Activated CD4-positive, alpha-beta T cell treated with anti-CD3 and anti-CD28 coated beads for 1 hour (primary cell): ENCODE measurements at places on chromosomes 3 and 15.

GRCh38 chr3:152388631-152389030, 119.9 kb downstream of the MBNL1 start:
- no peak for DNase-seq

- peak; percentile 14 for DNase-seq
These were observed 33.9 kb downstream of the GRK7 start for GRCh38 chr3:141796889-141797781.

DNA sequence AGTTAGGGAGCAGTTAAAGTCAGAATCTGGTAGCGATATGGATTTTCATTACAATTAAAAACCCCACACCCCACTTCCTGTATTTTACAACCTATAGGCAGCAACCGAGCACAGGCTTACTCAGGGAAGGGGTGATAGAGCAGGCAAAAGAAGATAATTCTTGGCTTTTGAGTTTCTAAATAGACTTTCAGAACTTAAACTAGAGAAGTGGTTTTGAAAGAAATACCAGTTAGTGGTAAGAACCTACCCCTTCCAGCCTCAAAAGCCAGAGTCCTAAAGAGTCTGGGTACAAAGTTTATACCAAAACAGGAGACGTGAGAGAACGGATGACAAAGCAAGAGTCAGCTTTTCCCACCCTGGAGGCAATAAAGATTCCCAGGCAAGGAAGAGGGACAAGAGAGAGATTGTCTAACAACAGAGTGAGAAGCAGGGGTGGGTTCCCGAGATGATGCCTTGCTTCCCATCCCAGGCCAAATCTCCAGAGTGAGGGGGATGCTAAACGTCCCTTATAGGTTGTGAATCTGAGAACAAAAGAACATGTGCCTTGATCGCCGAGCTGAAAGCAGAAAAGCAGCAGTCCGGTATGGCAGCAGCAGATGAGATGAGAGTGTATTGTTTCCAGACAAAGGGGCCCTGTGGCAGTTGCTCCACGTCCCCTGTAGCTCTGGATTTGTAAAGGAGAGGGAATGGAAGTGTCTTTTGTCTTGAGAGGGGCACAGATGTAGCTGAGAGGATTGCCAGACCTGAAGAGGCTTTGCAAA, 36.8 kb downstream of the KLHL6 start:
- DNase-seq: no peak

GRCh38 chr3:28994161-28994905, 286.5 kb upstream of the RBMS3 start:
- DNase-seq: no peak

- no peak for DNase-seq
These were observed 9.1 kb upstream of the SYN2 start for GRCh38 chr3:11995120-11995519.

DNA sequence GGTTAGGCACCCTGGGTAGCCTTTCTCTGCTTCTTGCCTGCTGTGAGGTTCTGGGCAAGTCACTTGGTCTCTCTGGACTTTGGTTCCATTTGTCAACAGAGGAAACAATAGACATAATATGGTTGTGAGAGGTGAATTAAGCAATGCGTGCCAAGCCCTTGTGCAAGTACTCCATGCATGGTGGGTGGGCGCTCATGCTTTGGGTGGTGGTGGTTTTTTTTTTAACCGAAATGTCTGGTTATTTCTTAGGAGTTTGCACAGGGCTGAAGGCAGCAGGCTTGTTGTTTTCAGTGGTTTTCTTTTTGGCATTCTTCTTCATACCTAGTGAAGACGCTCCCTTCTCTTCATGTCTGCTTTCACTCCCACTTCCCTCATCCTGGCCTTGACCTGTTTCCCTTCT, 84.2 kb upstream of the LRTM1 start:
- DNase-seq: no peak

DNA sequence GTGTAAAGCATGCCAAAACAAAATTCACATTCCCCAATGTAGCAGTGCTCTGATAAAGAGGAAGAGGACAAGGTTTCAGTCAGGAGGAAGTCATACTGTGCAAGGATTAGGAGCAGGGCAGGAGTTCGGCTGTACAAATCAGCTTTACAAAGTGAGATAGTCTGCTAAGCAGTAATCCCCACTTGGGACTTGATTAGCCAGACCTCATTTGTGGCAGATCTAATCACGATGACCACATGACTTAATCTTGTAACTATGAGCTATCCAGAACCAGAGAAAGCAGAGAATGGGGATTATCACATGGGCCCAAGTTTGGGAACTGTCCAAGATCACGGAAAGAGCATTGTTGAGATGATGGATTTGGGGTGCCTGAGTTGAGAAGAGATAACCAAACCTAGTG, 7.8 kb downstream of the DCBLD2 start:
- DNase-seq: no peak

DNA sequence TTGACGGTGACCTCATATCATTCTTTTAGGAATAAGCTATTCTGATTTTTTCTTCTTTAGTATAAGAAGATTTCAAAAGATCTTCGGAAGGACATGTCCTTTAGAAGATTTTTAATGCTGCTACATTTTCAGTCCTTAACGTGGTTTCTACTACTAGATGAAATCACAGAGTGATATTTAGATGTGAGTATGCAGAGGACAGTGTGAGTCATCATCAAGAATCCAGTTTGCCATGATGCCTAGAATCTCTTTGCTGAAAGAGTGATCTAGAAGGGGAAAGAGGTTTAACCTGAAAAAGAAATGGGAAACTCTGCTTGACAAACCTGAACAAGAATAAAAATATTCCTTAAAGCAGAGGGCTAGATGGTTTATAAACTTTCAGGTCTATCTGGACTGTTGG, 43.2 kb downstream of the SLC7A14 start:
- DNase-seq: no peak

DNA sequence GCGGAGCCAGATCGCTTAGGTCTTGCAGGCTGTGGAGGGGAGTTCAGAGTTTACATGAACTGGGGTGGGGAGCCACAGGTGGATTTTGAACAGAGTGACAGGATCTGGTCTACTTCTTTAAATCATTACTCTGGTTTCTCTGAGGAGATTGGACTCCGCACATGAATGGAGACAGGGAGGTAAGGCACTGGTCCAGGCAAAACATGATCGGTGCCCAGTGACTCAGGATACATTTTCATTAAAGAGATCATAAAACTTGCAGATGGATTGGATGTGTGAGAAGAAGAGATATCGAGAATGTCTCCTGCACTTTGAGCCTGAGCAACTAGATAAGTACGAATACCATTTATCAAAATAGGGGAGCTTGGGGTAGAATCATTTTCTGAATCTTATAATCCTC, 61.8 kb upstream of the CMSS1 start:
- no peak for DNase-seq

DNA sequence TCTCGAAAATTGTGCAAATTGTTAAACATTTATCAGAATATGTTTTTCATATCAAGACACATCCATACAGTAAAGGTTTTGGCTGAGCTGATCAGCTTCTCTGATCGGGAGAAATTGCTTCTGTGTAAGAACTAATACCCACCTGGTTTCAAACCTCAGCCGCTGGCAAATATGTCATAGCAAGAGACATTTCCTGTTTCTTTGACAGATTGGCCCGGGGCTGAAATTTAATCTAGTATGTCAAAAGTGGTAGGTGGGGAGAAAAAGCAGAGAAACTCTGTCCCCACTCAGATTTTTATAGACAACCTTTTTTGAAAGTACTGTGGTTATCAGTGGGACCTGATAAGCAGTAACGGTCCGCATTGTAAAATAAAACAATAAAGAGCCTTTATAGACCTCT, 88.8 kb upstream of the SLC24A5 start:
- no peak for DNase-seq

GRCh38 chr3:41199866-41200668, 762 bp downstream of the CTNNB1 start:
- DNase-seq: peak; percentile 15

- DNase-seq: no peak
These were observed 33.4 kb downstream of the SCN5A start for GRCh38 chr3:38616111-38616510.

DNA sequence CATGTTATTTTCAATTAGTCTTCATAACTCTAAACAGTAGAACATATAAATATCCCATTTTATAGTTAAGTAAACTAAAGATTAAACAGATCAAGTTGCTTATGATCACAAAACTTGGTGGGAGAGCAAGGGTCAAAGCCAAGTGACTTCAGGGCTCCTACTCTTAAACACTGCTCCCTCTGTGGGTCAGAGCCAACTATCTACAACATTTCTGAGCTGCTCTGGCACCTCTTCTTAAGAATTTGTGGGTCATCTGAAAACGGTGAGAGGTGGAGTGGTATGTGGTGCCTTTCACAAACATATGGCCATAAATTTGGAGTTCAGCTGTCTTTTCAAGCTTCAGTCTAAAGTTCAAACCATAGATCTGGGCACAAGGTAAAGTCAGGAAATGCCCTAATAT, 10.9 kb downstream of the ATG3 start:
- DNase-seq: no peak

GRCh38 chr3:59456852-59457485, 407.1 kb upstream of the CFAP20DC start:
- no peak for DNase-seq

GRCh38 chr3:49717959-49718857, 1.3 kb downstream of the AMIGO3 start:
- no peak for DNase-seq

DNA sequence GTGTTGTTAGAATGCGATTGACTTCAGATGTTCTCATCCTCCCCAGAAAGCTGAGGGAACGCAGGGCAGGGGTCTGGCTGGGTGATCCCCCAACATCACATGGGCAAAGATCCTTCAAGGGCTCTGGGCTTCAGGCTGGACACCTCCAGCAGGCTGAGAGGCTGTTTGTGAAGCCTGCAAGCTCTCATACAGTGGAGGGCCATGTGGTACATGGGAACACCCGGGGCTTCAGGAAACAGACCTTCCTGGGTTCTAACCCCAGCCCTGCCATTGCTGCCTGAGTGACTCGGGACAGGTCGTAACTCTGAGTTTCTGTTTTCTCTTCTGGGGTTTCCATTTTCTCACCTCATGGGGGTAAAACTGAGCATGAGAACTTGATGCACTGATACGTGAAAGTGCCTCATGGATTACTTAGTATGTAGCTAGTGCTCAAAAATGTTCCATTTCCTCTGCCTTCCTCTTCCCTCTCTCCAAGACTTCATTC, 81.2 kb downstream of the TLE3 start:
- no peak for DNase-seq

DNA sequence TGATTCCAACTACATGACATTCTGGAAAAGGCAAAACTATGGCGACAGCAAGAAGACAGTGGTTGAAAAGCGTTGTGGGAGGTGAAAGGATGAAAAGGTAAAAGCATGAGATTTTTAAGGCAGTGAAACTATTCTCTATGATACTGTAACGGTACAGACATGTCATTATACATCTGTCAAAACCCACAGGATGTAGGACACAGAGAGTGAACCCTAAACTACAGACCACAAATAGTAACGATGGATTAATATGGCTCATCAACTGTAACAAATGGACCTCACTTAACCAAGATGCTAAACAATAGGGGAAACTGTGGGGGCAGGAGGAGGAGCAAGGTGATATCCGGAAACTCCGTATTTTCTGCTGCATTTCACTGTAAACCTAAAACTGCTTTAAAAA, 39.1 kb downstream of the MYO9A start:
- no peak for DNase-seq

GRCh38 chr15:65081270-65081669, 4.7 kb downstream of the KBTBD13 start:
- no peak for DNase-seq

- no peak for DNase-seq
These were observed 103.0 kb upstream of the DPPA4 start for GRCh38 chr3:109440353-109440752.

DNA sequence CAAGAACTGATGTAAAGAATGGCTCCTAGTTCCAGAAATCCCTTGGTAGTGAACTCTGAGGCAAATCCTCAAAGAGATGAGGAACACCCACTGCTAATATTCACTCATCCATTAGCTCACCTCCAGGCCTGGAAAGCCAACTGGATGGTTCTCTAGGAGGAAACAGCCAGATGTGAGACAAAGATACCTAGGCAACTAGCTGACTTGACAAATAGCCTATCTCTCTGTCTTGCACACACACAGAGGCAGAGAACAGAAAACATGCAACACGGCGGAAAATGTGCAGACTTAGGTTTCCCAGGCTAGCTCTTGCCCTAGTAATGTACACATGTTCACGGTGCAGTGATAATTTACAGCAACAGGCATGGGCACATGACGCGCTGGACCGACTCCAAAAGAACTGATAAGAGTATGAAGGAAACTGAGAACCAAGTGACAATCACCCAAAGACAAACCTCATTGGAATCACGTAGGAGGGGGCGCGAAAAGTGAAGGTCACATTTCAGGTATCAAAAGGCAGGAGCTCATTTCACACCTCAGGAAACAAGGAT, 318.1 kb downstream of the FOXP1 start:
- DNase-seq: no peak

- no peak for DNase-seq
These were observed 125.3 kb upstream of the CHRNA7 start for GRCh38 chr15:31905054-31905453.

DNA sequence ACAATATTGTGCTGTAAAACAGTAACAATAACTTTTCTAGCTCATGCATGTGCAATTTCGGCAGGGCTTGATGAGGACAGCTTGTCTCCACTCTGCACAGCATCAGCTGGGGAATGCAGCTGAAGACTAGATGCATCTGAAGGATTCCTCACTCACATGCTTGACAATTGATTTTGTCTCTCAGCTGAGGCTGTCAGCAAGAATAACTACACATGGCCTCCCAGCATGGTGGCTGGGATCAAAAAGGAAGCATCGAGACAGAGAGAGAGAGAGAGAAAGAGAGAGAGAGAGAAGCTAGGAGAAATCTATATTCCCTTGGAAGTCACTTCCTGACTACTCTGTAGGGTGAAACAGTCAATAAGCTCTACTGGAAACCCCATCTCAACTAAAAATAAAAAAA, 487.1 kb downstream of the PLOD2 start:
- DNase-seq: no peak

GRCh38 chr3:52779011-52779836, 1.8 kb downstream of the ITIH1 start:
- peak; percentile 3 for DNase-seq

GRCh38 chr3:111848283-111848682, 10.8 kb upstream of the PHLDB2 start:
- no peak for DNase-seq

GRCh38 chr3:27861046-27862036, 139.2 kb upstream of the EOMES start:
- no peak for DNase-seq

DNA sequence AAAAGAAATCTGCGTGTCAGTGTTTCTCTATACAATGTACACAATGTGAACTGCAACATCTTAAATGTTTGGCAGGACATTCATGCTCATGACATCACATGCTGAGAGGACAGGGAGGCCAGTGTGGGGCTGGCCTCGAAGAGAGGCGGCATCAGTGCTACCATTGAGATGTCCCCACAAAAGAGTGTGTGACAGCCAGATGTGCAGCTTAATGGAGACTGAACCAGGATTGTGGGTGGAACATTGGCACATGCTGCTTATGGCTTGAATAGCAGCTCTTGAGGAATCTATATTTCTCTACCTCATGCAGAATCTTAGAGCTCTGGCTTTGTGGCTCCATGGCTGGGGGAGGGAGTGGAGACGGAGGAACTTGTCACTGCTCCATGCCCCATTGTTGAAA, 18.5 kb downstream of the CLDN11 start:
- no peak for DNase-seq

- no peak for DNase-seq
These were observed 61.0 kb downstream of the KLF13 start for GRCh38 chr15:31387479-31388118.

GRCh38 chr3:100910986-100911385, 82.2 kb downstream of the ABI3BP start:
- DNase-seq: no peak
